Right lobe of liver (tissue), 6 donors: ENCODE measurements at places on chromosomes 6 and 20. TPM values are rescaled to one million over a fixed set of nuclear protein-coding genes. Genes with fewer than 3 reads are reported as not detected.

Gene KCNS1
- total RNA-seq = not detected

Gene RIPPLY2
- total RNA-seq = not detected

Gene CTAGE9
- total RNA-seq = not detected

Gene RGS17
- total RNA-seq = not detected

Gene EDEM2
- total RNA-seq = 24.6 TPM

Gene NOX3
- total RNA-seq = not detected

Gene SLCO4A1
- total RNA-seq = 3.2 TPM

- no peak for DNase-seq
Measured at GRCh38 chr6:113205553-113205952, 651.6 kb upstream of the MARCKS start.

DNA sequence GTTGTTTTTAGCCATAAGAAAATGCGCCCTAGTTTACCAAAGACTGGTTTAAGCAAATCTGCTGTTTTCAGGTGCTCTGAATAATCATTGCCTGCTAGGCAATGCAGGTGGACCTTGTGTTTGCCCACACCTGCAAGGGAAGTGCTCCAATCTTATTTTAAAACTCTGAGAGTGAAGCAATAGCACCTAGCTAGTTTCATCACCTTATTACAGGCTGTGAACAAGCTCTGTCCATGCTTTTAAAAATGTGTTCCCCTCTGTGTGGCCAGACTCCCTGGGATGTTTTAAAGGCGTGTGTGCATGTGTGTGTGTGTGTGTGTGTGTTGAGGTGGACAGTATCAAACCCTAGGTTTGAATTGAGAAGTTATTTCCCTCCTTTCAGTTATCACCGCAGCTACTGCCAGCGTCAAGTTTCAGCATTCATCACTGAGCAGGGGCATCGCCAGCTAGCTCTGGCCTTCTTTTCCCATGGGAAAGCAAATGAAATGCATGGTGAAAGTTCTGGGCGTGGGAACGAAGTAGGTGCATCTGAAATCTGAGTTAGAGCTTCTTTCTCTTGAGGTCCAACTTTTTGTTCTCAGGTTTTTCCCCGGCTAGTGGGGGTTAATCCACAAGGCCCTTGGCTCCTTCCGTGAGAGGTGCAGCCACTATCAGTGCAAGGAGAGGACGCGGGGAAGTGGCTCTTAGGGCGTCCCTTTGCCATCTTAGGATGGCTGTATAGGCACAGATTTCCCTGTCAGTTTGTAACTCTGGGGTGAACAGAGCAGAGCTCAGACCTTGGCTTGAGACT, 30.8 kb downstream of the DUSP22 start:
- DNase-seq = no peak

DNA sequence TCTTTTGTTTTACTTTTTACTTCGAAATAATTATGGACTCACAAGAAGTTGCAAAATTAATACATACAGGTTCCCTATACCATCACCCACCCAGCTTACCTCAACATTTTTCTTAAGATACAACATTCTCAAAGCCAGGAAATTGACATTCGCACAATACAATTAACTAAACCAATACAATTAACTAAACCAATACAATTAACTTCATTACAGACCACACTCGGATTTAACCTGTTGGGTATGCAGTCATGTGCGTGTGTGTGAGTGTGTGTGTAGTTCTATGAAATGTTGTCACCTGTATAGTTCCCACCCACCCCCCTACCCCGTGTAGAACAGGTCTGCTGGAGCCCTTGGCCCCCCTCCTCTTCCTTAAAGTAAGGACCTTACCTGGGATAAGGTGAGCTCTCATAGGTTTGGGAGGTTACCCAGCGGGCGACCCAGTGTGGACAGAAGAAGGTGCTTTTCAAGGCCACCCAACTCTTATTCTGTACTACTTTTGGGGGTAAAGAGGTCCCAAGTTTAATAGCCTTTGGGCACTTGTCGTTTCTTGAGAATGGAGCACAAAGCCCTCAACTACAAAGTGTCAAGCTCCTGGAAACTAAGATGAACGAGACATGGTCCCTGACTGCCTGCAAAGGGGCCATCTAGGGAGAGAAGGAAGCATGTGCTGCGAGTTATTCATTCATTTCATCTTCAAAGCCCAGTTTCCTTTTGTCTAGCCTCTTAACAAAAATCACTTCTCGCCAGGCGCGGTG, 544 bp upstream of the STK38 start:
- DNase-seq = no peak

DNA sequence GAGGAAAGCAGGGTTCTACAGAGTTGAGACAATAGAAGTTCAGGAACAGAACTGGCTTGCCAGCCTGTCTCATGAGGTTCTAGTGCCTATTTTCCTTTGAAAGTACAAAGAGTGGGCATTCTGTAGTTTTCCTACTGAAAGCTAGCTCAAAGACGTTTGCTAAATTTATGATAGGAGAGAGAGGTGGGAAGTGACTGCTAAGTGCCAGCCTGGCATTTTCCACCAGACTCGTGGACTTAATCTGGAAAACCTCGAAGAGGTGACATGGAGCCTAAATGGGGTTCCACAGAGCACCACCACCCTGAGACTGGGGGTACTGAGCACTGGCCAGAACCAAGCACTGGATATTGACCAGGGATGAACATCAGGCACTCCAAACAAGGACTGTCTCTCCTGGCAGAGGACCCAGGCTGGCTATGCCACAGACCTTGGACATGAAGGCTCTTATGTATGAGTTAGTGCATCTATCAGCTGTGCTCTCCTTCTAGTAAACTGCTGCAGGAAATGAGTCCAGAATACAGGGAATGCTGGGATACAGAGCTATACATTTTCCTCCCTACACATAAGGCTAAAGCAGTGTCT, 7.1 kb downstream of the PEX6 start:
- no peak for DNase-seq

DNA sequence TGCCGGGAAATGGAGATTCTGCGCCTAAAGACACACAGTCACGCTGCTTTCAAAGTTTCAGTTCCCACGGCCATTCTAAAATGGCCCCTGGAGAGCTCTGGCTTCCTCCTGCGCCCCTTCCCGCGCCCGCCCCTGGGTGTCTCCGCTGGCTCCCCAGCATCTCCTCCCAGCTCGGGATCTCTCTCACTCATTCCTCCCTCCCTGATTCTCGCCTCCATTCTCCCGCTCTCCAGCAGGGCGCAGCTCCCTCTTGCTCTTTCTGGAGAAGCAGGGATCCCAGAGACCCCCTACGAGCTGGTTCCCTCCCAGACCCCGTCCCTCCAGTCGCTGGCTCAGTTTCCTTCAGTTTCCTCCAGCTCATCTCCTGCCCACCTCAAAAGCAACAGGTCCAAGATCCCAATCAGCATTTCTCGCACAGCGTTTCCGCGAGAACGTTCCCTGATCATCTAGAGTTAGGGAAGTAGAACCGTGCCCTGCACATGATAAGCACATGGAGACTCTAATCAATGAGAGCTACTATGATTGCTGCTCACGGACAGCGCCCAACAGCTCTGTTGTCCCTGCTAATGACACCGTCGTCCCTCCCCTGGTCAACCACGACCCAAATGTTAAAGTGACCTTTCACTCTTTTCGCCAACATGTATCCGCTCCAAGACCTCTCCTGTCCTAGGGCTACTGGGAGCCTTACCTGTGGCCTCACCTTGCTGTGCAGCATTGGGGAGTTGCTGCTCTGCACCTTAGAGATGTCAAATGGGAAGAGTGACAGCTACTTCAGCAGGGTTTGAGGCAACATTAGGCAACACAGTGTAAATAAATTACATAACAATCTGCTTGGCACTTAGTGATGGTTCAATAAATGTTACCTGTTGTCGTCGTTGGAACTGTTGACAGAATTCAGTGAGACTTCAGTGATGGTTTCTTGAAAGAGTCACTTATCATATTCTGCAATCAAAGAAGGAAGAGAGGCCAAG, 218.5 kb upstream of the QKI start:
- no peak for DNase-seq

- DNase-seq = no peak
Measured at GRCh38 chr6:51514748-51515402, 572.5 kb downstream of the PKHD1 start.

- DNase-seq = no peak
Measured at GRCh38 chr6:16836144-16836981, 75.1 kb upstream of the ATXN1 start.

DNA sequence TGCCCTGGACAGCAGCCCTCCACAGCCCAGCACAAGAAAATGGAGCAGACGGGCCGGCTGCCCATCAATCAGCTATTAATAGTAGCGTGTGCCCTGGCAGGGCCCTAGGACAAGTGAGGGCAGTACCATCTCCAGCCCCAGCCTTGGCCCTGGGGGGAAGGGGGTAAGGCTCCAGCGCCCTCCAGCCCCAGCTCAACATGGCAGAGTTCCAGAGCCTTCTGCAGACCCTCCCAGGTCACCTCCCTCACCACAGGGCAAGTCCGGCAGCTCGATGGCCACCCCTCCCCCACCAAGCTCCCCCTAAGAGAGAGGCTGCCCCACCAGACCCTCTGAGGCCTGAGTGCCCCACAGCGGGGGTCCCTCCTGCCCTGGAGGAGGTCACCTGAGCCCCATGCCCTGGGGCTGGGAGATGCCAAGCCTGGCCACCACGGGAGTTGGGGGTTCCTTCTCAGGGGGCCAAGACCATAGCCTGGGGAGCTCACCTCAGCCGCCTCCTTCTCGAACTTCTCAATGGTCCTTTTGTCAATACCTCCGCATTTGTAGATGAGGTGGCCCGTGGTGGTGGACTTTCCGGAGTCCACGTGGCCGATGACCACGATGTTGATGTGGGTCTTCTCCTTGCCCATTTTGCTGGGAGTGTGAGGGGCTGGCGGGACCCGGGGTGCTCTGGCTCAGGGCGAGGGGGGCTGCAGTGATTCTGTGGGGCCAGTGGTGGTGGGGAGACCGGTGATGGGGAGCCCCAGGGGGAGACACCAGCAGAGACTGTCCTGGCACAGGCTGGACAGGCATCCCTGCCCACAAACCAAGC, 1.5 kb downstream of the EEF1A2 start:
- no peak for DNase-seq

DNA sequence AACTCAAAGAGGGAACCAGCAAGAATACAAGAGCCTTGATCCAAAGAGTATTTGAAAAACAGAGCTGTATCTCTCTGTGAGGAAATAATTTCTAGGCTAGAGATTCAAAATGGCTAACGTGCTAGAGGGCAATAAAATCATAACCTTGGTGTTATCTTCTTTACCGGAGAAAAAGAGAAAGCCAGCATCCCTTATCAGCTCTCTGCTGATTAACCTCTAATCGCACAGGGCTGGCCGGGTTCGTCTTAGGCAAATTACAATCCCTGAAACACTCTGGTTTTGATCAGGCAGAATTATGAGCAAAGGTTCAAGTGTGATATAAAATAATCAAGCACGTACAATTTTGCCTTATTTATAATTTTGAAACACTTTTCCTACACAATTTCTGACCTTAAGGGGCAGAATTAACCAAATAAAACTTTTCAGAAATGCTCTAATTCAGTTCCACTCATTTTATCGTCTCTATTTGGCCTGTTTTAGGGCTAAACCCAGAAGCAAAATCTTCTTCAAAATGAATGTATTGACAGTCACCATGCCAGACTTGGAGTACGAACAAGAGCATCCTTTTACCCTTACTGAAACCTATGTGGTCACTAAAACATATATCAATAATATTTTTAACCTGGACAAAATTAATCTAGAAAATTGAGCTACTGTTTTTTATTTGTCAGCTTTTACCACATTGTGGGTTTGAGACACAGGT, 13.7 kb downstream of the PSMB9 start:
- DNase-seq = no peak

- DNase-seq = no peak
Measured at GRCh38 chr6:14038467-14039437, 78.8 kb upstream of the CD83 start.

DNA sequence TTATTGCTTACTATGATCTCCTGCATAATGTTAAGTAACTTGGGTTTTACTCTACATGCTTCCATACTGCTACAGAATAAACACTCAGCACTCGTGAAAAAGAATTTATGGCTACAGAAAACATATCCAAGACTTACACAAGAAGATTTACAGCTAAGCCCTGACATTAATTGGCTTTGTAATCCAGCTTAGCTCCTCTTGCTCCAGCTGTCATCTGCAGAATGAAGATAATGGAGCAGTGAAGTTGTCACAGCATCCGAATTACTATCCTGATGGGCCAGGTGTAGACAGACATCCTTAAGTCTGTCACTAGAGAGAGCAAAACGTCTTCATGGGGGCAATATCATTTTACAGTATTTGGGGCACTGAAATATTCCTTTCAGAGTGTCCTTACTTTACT, 155.3 kb downstream of the PRKN start:
- DNase-seq = no peak

DNA sequence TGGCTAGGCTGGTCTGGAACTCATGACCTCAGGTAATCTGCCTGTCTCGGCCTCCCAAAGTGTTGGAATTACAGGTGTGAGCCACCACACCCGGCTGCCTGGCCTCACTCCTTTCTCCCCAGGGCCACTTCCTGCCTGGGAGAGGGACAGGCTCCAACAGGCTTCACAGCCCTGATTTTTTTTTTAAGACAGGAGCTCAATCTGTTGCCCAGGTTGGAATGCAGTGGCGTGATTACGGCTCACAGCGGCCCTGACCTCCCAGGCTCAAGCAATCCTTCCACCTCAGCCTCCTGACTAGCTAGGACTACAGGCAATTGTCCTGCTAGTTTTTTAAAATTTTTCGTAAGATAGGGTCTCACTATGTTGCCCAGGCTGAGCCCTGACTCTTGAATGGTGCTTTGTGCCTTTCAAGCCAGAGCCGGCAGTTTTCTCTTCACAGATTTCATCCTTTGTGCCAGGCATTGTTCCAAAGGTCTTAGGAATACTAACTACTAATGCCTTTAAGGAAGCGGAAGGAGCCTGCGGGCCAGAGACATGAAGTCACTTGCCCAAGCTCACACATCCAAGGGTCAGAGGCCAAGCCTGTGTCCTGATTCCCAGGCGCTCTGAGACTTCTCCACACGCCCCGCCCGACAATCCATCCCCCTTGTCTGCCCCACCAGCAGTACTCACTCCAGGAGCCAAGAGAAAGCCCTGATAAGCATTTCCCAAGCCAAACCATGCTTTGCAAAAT, 19.2 kb downstream of the CAPN11 start:
- peak; percentile 66 for DNase-seq

DNA sequence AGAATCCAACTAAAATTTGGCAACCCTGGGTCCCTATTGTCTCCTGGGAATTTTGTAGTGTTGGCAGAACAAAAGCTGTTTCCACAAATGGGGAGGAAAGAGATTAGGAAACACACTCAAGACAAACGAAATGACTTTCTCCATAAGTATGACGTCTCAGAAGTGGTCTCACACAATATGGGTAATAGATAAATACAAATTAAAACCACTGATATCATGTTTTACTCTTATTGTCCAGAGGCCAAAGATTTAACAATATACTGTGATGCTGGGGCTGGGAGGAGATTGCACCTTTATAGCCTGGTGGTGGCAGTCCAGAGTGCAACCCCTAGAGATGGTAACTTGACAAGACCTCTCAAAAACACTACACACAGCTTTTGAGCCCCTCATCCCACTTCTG, 18.6 kb downstream of the FKBP1A start:
- no peak for DNase-seq
